Activated CD8-positive, alpha-beta T cell treated with anti-CD3 and anti-CD28 coated beads for 36 hours (primary cell): ENCODE measurements at places on chromosomes 2 and 18.

DNA sequence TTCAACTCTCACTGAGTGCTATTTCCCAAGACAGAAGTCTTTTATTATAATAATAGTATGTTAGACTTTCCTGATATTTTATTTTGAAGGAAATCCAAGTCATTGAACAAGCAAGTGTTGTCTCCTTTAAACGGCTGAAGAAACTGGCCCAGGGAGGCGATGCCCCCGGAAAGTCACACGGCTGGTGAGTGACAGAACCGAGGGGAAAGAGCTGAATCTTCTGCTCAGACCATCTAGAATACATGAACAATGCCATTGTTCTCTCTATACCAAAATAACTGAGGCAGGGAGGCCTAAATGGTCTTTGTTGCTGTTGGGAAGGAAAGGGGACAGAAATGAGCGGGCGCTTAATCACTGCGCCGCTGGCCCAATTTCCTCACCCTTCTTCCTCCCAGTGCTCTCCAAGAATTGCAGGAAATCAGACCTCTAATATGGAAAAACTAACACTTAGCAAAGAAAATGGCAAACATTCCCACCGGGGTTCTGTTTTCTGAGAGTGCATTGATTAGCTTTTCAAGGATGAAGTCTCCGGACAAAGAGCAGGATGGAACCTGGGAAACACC, 101.5 kb downstream of the KLF7 start:
- no peak for DNase-seq

GRCh38 chr2:226953206-226953605, 117.4 kb downstream of the RHBDD1 start:
- DNase-seq: no peak

GRCh38 chr2:60445684-60446179, 107.7 kb downstream of the BCL11A start:
- DNase-seq: no peak

- no peak for DNase-seq
These were observed 1556.8 kb upstream of the SLC39A10 start for GRCh38 chr2:194100201-194100600.

- no peak for DNase-seq
These were observed 98.5 kb downstream of the ATP9B start for GRCh38 chr18:79167526-79168190.

- no peak for DNase-seq
These were observed 13.6 kb upstream of the PROC start for GRCh38 chr2:127404466-127405254.
